ENCODE measurements at places on chromosomes 12 and 14.

GRCh38 chr12:123678981-123679380 is 8.1 kb downstream of the TCTN2 start:
- ATAC-seq = no peak

DNA sequence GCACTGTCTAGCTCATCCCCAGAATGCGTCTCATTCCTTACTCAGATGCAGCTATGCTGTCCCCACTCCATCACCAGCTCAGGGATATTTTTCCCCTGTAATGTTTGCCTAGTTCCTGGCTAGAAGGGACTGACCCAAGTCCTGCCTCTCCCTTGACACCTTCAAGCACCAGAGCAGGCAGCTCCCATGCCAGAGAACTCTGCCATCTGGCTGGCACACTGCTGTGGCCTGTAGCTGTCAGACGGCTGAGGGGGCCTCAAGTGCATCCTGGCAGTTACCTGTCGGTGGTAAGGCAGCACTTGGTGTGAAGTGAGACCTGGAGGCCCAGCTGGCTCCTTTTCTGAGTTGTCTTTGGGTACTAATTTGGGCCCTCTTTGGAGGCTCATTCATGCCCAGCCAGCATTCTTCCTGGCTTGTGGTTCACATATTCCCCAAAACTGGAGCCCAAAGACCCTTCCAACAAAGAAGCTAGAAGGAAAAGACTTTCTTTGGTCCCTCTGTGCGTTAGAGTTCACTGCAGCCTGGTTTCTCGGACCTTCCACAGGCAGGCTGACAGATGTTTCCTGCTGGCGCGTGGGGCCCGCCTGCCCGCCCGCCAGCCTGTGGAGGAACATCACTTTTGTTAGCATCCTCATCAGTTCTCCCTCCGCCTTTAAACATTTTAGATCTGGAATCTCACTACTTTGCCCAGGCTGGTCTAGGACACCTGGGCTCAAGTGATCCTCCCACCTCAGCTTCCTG is 33.0 kb downstream of the RNF34 start:
- ATAC-seq = no peak

DNA sequence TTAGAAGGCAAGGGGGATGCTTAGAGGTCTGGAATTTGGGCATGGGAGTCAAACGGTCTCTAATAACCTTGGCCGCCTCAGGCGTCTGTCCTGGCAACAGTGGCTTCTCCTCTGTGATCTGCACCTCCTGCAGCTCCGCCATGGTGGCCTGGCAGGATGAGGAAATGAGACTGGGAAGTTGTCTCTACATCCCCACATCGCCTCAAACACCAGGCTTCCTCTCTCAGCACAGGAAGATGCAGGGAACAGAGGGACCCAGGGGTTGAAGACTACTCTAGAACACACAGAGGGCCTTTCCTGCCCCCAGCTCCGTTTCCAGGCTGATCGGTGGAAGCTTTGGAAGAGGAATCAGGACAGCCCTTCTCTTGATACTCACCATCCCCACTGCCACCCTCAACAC is 1.7 kb downstream of the NDRG2 start:
- no peak for ATAC-seq

DNA sequence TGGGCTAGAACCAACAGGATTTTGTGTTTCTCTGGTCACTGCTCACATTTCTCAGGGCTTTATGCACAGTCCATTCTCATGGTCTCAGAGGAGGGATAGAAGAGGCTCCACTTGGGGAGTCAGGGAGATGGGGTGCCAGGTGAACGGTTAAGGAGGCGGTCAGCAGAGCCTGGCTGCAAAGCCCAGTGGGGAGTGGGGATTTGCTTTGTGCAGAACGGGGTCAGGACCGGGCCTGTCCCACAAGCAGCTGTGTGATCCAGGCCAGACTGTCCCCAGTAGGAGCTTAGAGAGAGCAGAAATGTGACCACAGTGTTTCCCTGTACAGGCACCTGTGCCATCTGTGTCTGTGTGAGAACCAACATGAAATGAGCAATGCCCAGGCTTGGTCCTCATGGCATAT is 4.1 kb downstream of the CMTM5 start:
- ATAC-seq = no peak

GRCh38 chr12:50082644-50083043 is 2.5 kb upstream of the SMARCD1 start:
- ATAC-seq = no peak

DNA sequence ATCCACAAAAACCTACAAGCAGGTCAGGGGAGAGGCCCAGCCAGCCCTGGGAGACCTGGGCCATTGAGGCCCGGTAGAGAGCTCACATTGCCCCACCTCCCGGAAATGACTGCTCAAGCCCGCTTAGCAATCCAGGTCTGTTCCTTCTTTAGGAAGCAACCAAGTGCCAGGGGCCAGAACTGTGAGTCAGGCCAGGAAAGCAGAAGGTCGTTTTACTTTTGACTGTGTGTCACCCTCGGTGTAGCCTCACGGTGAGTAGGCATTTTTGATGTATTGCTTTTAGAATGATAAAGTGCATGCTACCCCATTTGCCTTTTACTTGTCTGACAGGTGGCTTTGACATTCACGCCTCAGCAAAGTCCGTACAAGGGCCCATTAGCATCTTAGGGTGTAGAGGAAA is 25.4 kb upstream of the PWP1 start:
- no peak for ATAC-seq

- peak; percentile 25 for ATAC-seq
These were observed 45.7 kb upstream of the GRIP1 start for GRCh38 chr12:66724616-66725015.

DNA sequence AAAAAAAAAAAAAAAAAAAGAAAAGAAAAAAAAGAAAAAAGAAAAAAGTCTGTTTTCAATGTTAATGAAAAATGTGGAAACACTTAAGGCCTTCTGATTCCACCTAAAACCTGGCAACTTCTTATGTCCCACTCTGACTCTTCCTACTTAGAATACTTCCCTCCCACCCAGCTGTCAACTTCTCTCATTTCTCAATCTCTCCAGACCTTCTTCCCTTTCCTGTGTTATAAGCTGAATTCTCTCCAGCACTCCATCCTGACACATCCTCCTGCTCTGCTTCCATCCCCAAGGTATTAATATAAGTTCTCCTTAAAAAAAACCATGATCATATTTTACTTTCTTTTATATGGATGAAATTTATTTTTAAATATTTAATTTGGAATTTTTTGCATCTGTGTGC is 20.3 kb upstream of the TMTC1 start:
- ATAC-seq = no peak

- ATAC-seq = peak; percentile 32
These were observed 146.1 kb upstream of the NCOR2 start for GRCh38 chr12:124713436-124714082.
